ENCODE measurements at places on chromosomes 5 and 9. TPM values are rescaled to one million over a fixed set of nuclear protein-coding genes. Genes with fewer than 3 reads are reported as not detected.

The RAB3C gene
- not detected for polyA plus RNA-seq

The FREM1 gene
- polyA plus RNA-seq: 0.04 TPM

The MLANA gene
- polyA plus RNA-seq: not detected

DNA sequence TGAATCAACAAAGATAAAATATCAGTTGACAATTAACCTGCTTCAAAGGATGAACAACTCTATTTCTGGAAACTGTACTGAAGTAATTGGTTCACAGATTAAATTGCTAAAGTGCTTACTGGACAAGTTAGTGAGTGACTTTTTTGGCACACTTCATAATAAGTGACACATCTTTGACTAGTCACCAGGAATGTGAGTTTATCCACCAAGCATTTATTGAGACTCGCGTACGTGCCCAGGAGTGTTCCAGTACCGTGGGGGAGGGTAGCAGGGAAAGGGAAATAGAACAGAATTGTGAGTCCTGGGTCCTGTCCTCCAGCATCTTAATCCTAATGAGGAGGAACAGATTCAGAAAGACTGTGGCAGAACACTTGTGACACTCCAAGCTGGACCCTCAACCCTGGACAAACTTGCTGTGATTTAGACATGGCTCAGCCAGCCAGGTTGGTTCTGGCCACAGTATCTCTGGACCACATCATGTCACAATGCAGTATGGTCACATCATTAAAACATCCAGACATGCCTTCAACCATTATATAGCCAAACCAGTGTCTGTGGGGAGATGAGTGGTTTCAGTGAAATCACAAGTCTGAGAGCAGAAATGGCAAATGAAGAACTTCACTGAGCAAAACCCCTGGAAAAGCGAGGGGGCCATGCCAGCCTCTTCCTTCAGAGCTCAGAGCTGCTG is 623.1 kb downstream of the BNC2 start:
- DNase-seq: peak; percentile 25

GRCh38 chr5:83708170-83708569 is 12.5 kb downstream of the HAPLN1 start:
- DNase-seq: no peak

GRCh38 chr5:35863159-35863558 is 6.5 kb downstream of the IL7R start:
- DNase-seq: no peak

- DNase-seq: no peak
Observed at GRCh38 chr5:127002390-127002789, 28.0 kb downstream of the MARCHF3 start.

DNA sequence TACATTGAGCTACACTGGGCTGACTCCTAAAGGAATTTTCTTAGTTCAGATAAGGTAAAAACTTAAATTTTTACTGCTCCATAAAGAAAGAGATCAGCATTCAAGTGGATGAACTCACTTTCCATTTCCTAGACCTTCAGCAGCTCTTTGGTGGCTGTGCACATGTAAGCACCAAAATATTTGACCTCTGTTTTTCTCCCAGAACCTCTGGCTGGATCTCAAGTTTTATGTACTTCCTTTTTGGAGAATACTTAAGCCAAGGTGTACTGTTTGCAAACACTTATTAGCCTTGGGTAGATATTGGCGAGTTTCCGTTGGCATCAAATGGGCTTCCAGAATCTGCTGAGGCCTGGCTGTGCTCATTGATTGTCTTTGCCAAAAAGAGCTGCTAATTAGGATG is 10.3 kb downstream of the TNC start:
- DNase-seq: no peak

DNA sequence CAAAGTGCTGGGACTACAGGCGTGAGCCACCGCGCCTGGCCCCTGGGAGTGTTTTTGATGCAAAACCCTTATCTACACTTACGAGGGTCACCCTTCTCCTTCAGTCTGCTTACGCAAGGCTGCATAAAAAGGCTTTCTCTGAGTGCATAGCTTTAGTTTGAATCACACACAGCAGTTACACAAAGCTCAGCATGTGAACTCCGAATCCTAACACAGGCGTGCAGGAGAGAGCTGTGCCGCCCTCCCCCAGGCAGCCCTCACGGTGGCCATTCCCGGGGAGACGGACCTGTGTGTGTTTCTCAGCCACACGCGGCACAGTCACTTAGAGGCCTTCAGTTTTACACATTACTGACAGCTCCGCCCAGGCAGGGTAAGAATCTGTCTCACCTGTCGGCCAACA is 26.7 kb downstream of the EXD3 start:
- DNase-seq: peak; percentile 12

DNA sequence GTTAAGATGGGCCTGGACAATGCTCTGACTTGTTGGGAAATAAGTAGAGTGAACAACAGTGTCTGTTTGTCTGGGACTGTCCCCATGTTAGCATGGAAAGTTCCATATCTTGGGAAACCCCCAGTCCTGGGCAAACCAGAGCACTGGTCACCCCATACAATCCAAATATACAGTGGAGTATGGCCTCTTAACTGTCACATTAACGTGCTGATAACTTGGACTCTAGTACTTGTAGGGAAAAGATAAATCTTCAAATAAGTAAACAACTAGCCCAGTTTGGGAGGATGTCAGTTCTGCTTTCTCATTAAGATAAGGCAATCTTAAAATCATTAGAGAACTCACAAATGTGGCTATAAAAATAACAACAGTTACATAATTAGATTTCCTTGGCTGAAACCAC is 47.6 kb upstream of the JAK2 start:
- no peak for DNase-seq

DNA sequence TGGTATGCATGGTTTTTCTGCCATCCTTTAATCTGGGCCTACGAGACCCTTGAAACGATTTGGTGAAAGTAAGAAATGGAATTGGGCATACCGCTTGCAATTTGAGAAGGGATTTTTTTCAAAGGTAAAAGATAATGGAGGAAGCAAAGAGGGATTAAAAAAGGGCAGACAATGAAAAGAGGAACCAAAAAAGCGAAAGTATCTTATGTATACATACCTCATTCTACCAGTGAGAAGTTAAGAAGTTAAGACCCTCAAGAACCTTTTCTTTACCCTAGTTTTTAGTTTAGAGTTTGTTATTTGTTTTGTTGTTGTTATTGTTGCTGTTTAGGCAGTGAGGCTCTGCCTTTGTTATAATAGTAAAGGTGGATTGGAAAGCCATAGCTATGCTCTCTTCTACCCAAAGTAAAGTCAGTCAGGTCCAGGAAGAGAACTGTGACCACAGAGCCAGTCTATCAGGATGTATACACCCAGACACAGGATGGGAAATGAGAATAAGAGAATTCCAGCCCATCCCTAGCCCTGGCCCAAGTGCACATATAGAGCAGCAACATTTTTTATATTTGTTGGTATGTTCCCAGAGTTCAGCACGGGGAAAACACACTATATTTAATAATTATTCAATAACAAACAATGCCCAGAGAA is 166.6 kb downstream of the RFX3 start:
- no peak for DNase-seq

- DNase-seq: peak; percentile 94
Observed at GRCh38 chr5:112183103-112183711, 235.9 kb downstream of the EPB41L4A start.

- no peak for DNase-seq
Observed at GRCh38 chr5:15554542-15554941, 54.6 kb downstream of the FBXL7 start.

DNA sequence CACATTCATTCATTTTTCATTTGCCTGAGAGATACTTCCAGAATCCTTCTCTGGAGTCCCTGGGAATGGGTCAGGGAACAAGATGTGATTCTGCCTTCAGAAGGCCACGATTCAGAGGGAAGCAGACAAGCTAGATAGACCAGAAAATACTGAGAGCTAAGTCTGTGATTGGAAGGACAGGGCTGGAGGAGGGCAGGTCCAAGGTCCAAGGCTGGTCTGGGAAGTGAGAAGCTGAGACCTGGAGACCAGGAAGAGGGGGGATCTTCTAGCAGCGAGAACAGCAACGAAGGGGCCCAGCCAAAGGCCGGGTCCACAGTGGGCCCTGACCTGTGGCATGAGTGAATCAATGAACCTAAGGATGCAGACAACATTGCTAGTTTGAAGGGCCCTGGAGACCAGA is 4.1 kb upstream of the IER5L start:
- DNase-seq: no peak

GRCh38 chr9:12735665-12736064 is 39.2 kb upstream of the LURAP1L start:
- DNase-seq: no peak

GRCh38 chr5:75663579-75664284 is 52.5 kb downstream of the ANKDD1B start:
- no peak for DNase-seq

- DNase-seq: peak; percentile 5
Observed at GRCh38 chr5:180523629-180524466, 29.7 kb downstream of the CNOT6 start.

All from foreskin keratinocyte (primary cell).